ENCODE measurements at places on chromosomes 7 and 10. TPM values are rescaled to one million over a fixed set of nuclear protein-coding genes. Genes with fewer than 3 reads are reported as not detected.

The DENND2A gene
- total RNA-seq = 9.2 TPM

The LYZL2 gene
- not detected for total RNA-seq

The POU6F2 gene
- total RNA-seq = not detected

The OR2F2 gene
- total RNA-seq = not detected

The WEE2 gene
- total RNA-seq = not detected

The PPP1R17 gene
- total RNA-seq = not detected

The LIPN gene
- total RNA-seq = not detected

The CNTNAP2 gene
- 0.05 TPM for total RNA-seq

The CYP2C19 gene
- total RNA-seq = not detected
